ENCODE measurements at places on chromosomes 7 and 10.

DNA sequence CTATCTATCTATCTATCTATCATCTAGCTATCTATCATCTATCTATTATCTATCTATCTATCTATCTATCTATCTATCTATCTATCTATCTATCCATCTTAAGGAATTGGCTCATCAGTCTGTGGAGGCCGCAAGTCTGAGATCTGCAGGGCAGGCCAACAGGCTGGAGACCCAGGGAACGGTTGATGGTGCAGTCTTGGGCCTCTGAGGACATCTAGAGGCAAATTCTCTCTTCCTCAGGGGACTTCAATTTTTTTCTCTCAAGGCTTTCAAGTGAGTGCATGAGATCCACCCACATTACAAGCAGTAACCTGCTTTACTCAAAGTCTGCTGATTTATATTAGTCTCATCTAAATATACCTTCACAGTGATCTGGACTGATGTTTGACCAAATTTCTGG lies 197.0 kb downstream of the GLRX3 start:
- DNase-seq: no peak

DNA sequence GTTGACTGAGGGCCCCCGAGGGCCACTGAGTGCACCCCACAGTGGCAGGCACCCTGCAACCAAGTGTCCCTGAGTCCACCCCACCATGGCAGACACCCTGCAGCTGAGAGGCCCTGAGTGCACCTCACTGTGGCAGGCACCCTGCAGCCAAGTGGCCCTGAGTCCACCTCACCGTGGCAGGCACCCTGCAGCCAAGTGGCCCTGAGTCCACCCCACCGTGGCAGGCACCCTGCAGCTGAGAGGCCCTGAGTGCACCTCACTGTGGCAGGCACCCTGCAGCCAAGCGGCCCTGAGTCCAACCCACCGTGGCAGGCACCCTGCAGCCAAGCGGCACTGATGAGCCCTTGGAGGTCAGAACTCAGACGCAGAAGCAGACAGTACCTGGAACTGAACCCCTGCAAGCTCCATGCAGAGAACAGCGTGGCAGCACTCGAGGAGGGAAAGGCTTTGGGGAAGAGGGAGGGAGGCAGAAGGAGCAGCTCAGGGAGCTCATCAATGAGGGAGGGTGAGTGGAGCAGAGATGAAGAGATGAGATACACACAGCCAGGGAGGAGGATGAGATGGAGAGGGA lies 156.5 kb downstream of the WDR37 start:
- no peak for DNase-seq

DNA sequence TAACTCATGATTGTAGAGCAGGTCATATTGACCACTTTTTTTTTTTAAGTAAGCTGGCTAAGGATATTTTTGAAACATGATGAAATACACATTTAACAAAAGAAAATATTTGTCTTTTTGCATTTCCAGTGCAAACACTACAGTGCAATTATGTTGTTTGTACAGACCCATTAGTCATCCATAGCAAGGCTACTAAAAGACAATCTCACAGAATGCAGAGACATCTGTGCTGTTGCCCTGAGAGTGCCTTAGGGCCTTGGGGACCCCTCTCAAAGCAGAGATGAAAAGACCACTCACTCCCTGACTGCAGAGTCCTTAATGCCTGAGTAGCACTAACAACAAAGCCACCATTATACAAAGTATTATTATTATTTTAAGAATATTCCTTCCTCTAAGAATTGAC lies 104.5 kb downstream of the NRCAM start:
- no peak for DNase-seq

- no peak for DNase-seq
Observed at GRCh38 chr10:22531008-22531407, 183.4 kb downstream of the PIP4K2A start.

DNA sequence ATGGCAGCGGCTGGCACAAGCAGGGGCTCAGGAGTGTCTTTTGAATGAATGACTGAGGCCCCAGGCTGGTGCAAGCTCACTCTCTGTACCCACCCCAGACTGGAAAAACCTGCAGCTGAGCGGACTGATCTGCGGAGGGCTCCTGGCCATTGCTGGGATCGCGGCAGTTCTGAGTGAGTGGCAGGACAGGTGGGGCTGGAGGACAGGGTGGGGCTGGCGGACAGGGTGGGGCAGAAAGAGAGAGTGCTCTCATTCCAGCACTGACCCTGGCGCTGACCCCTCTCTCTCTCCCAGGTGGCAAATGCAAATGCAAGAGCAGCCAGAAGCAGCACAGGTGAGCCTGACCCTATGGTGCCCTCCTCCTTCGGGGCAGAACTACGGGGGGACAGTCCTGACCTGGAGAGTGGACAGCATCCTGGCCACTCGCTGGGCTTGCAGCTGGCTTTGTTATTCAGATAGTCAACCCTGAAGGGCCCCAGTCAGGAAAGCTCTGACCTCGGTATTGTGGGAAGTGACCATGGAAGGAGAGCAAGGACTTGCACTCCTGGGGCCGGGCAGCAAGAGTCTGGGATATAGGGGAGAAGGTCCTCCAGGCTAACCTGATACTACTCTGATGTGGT lies 4.1 kb downstream of the FXYD4 start:
- DNase-seq: no peak

GRCh38 chr10:97116462-97117162 lies 69.1 kb downstream of the SLIT1 start:
- no peak for DNase-seq

DNA sequence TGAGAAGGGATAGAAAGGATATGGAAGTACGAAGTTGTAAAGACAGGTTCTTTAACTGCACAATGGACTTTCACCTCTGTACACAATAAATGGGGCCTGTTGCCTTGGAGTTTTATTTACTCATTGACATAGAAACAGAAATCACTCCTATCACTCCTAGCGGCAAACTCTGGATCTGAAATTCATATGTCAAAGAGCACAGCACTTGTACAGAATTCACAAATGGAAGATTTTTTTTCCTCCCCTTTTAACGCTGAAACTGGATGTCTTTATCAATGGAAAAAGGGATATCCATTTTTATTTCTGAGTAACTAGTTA lies 18.2 kb downstream of the NT5C3A start:
- DNase-seq: no peak

DNA sequence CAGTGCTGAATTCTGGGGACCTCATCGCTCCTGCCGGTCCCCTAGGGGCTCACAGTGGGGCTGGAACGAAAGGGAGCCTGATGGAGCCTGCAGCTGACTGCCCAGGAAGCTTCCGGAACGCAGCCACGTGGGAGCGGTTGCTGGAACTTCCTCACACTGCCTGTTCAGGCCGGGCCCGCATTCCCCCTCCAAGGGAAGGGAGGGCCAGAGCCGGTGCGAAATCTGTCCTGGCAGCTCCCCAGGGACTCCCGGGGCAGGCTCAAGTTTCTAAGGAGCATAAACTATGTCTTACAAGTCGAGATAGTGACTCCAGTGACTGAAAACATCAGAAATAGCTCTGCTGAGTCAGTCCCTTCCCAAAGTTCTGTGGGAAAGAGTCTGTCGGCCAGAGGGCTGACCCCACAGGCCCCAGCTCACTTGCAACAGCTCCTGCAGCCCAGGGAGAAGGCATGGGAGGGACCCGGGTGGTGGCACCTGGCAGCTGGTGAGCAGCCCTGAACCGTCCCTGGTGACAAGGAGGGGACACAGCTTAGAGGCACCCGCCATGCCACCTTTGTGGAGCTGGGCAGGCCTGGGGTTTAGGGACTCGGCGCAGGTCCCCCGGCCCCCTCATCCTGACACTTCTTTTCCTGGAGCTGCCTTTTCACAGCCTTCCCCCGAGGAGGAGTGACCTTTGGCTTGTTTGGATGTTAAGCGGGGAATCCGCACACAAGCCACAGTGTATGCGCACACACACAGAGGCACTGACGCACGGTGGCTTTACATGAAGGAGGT lies 47.6 kb downstream of the PDGFA start:
- no peak for DNase-seq

DNA sequence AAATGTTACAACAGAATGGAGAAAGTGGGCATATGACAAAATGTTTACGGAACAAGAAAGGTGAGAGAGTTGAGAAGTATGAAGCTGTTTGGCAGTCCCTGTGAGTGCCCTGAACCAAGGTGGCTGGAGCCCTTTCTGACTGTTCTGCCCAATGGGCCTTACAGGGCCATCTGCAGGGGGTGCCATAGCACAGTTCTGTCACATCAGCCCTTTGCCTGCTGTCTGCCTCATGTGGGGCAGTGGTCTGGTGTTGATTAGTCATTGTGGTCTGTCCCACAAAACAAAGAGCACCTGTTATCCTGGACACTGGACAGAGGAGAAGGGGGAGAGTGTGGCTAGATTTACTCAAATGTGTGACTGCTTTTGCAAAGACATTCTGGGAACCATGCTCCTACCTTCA lies 51.5 kb upstream of the OSBPL3 start:
- no peak for DNase-seq

GRCh38 chr7:37942934-37943610 lies 22.6 kb downstream of the EPDR1 start:
- DNase-seq: no peak

- no peak for DNase-seq
Observed at GRCh38 chr7:140863184-140863583, 61.5 kb downstream of the BRAF start.

DNA sequence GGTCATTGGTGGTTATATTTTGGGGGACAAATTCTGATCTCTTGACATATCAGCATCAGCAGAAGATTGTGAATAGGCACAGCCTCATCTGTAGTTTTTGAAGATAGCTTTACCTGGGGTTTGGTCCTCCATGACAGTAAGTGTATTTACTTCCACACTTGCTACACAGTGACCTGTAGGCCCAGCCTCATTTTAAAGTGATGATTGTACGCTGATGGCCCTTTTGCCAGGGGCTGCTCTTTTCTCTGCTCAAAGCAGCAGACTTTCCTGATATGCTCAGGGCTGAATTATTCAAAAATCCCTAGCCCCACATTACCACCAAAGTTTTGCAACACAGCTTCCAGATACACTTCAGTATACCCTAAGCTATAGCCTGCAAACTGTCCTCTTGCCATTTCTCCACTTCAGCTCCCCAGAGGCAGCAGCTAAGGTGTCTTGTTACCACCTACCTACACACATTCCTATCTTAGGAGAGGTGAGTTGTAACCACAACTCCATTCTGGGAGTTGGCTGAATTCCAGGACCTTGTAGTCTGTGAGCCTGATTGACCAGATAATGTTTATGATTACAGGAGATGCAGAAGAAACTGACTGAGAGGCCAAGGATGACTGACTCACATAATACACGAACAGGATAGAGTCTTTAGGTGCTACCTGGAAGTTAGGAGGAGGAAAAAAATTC lies 6.0 kb downstream of the ASB4 start:
- DNase-seq: no peak

GRCh38 chr10:119162452-119163092 lies 2.9 kb downstream of the SFXN4 start:
- DNase-seq: no peak

DNA sequence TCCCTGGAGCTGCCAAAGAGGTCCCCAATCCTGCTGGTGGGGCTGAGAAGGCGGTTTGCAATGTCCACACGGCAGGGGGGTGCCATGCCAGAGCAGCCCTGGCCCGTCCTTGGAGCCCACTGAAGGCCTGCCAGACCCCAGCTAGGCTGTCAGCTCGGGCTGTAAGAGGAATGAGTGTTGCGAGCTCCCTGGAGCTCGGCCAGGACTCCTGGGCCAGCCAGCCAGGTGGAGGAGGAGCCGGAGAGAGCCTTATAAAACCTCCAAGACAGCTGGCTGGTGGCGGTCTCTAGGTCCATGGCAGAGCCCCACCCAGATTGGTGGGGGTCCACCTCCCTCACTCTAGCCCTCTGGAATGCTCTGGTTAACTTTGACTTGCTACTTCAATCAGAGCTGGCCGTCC lies 55.1 kb upstream of the CALN1 start:
- DNase-seq: no peak

GRCh38 chr7:135715673-135716072 lies 12.3 kb downstream of the SLC13A4 start:
- DNase-seq: no peak

DNA sequence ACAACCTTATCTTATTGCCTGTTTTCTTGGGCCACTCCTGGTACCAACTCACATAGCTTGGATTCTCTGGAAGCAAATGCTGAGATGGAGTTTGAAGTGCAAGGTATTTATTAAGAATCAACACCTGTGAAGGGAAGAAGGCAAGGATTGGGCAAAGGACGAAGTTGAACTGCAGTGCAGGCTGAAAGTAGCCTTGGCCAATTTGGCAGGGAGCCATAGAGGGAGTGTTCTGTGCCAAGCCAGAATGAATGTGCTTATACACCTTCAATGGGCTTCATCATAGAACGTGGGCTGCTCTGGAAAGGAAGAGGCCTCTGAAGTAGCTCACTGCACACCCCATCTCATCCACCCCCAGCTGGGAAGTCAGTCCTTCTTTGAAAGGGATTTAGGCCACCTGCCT lies 79.8 kb upstream of the IFRD1 start:
- DNase-seq: no peak

DNA sequence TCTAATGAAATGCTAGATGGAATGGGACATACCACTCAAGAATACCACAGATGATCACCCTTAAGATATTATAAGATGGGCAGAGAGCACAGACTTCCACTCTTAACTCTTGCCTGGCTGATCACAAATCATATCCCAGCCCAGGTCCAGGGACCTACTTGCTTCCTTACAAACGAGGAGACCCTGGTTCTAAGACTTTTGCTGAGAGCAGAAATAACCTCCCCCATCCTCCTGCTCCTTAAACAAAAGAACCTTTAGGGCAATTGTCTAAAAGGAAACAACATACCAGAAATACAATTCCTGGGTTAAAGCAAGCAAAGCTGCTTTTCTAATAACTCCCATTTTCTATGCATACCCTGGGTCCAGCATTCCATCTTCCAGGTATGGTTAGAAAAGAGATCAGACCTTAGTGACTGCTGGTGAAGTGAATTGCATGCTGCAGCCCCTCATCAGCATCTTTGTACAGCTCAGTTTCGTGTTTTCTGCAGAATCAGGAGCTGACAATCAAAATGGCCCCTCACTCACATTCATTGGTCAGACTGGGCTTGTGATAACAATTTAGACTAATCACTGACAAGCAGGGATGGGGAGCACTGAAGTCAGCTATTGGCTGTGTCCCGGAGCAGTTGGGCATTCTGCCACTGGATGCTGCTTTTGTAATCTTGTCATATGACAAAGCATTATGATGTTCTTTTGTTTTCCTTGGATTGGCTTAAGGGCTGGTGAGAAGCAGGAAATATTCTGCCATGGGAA lies 14.6 kb downstream of the IFIT3 start:
- DNase-seq: no peak

GRCh38 chr10:87538092-87539015 lies 33.7 kb downstream of the MINPP1 start:
- no peak for DNase-seq

All from T follicular helper cell (primary cell).